Caco-2 (cell line): ENCODE measurements at places on chromosomes 3 and 15. TPM values are rescaled to one million over a fixed set of nuclear protein-coding genes. Genes with fewer than 3 reads are reported as not detected.
A peak's percentile ranks its signal among the peaks of the same experiment; 100 is the strongest.

GRCh38 chr15:34336991-34337556 lies 507 bp downstream of the SLC12A6 start:
- H3K36me3 ChIP-seq: peaks cover 1% of the 10 kb centered on the region; the same call in 1 of the 2 replicates
- H3K4me3 ChIP-seq: peak overlapping the region; percentile 89
- no peaks in the 10 kb centered on the region for H3K4me1 ChIP-seq
- no peaks in the 10 kb centered on the region for H3K27me3 ChIP-seq
- no peak for DNase-seq

- no peak overlapping the region for H3K4me3 ChIP-seq
- no peak overlapping the region for H3K27ac ChIP-seq
- H3K4me1 ChIP-seq: no peaks in the 10 kb centered on the region
- no peak for DNase-seq
Measured at GRCh38 chr15:73231661-73232419, 136.9 kb downstream of the HCN4 start.

GRCh38 chr3:112530573-112530972 lies 31.2 kb downstream of the ATG3 start:
- H3K36me3 ChIP-seq: peaks cover 1% of the 10 kb centered on the region; the same call in 1 of the 2 replicates
- no peaks in the 10 kb centered on the region for H3K4me1 ChIP-seq
- H3K27me3 ChIP-seq: no peaks in the 10 kb centered on the region
- DNase-seq: no peak

- no peak overlapping the region for H3K27ac ChIP-seq
- no peak for DNase-seq
- H3K4me1 ChIP-seq: no peaks in the 10 kb centered on the region
- H3K36me3 ChIP-seq: no peaks in the 10 kb centered on the region
- no peaks in the 10 kb centered on the region for H3K27me3 ChIP-seq
Measured at GRCh38 chr3:66830301-66830700, 167.8 kb upstream of the KBTBD8 start.

DNA sequence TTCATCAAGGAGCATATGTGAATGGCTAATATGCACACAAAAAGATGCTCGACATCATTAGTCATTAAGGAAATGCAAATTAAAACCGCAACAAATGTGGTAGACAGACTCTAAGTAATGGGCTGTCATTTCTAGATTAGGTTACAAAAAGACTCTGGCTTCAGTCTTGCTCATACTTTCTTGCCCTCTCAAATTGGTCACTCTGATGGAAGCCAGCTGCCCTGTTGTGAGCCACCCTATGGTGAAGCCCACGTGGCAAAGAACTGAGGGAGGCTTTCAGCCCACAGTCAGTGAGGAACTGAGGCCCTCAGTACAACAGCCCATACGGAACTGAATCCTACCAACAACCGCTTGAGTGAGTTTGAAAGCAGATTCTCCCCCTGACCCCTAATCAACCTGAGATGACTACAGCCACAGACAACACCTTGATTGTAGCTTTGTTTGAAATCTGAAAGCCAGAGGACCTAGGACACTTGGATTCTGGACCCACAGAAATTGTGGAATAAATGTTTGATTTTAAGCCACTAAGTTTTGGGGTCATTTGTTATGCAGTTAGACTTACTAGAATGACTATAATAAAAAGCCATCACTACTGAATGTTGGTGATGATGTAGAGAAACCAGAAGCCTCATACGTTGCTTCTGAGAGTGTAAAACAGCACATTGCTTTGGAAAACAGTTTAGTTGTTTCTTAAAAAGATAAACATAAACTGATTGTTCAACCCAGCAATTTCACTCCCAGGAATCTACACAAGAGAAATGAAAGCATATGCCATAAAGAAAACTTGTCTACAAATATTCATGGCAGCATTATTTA lies 45.7 kb downstream of the EHHADH start:
- DNase-seq: no peak
- no peak overlapping the region for H3K27ac ChIP-seq
- H3K4me3 ChIP-seq: no peak overlapping the region
- H3K36me3 ChIP-seq: no peaks in the 10 kb centered on the region; the same call in none of the 2 replicates
- H3K4me1 ChIP-seq: no peaks in the 10 kb centered on the region
- H3K27me3 ChIP-seq: no peaks in the 10 kb centered on the region

GRCh38 chr15:52463638-52464037 lies 65.0 kb downstream of the MYO5A start:
- no peak overlapping the region for H3K27ac ChIP-seq
- H3K4me1 ChIP-seq: no peaks in the 10 kb centered on the region
- H3K4me3 ChIP-seq: no peak overlapping the region
- H3K36me3 ChIP-seq: no peaks in the 10 kb centered on the region
- no peaks in the 10 kb centered on the region for H3K27me3 ChIP-seq
- DNase-seq: no peak

GRCh38 chr15:60751985-60752952 lies 273.3 kb upstream of the ICE2 start:
- no peaks in the 10 kb centered on the region for H3K27me3 ChIP-seq
- no peaks in the 10 kb centered on the region for H3K36me3 ChIP-seq
- no peak overlapping the region for H3K27ac ChIP-seq
- peaks cover 8% of the 10 kb centered on the region for H3K4me1 ChIP-seq
- H3K4me3 ChIP-seq: no peak overlapping the region
- no peak for DNase-seq

DNA sequence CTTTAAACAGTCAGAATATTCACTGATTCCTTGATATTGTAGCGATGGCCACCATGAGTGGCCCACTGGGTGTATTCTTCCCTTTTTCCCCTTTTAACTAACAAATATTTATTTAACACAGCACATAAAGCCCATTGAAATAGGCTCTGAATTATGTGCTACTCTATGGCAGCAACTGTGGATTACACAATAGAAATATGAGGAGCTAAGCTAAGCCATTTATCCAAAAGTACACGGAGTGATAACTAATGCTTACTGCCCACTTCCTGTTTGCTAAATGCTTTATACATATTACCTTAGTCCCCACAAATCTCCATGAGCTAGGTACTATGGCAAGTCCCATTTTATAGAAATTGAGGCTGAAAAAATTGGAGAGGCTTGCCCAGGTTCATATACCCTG lies 17.9 kb downstream of the ILDR1 start:
- H3K4me3 ChIP-seq: no peak overlapping the region
- DNase-seq: no peak
- H3K36me3 ChIP-seq: no peaks in the 10 kb centered on the region
- H3K4me1 ChIP-seq: peaks cover 14% of the 10 kb centered on the region

GRCh38 chr15:39393575-39394335 lies 187.1 kb upstream of the THBS1 start:
- H3K27me3 ChIP-seq: no peaks in the 10 kb centered on the region
- H3K4me1 ChIP-seq: peaks cover 35% of the 10 kb centered on the region
- no peak overlapping the region for H3K4me3 ChIP-seq
- DNase-seq: peak; percentile 66
- peak overlapping the region; percentile 86 for H3K27ac ChIP-seq

- no peaks in the 10 kb centered on the region for H3K27me3 ChIP-seq
- no peaks in the 10 kb centered on the region for H3K4me1 ChIP-seq
- H3K4me3 ChIP-seq: no peak overlapping the region
Measured at GRCh38 chr3:179743913-179744312, 91.1 kb downstream of the USP13 start.

- H3K27ac ChIP-seq: no peak overlapping the region
- no peak for DNase-seq
- no peaks in the 10 kb centered on the region for H3K27me3 ChIP-seq
- no peak overlapping the region for H3K4me3 ChIP-seq
- H3K4me1 ChIP-seq: peaks cover 8% of the 10 kb centered on the region; the same call in 1 of the 2 replicates
Measured at GRCh38 chr15:39587731-39588530, 7.1 kb downstream of the THBS1 start.

GRCh38 chr3:63413523-63413922 lies 135.4 kb downstream of the SYNPR start:
- H3K4me1 ChIP-seq: no peaks in the 10 kb centered on the region
- no peak overlapping the region for H3K4me3 ChIP-seq
- no peak overlapping the region for H3K27ac ChIP-seq
- no peaks in the 10 kb centered on the region for H3K27me3 ChIP-seq

- no peaks in the 10 kb centered on the region for H3K36me3 ChIP-seq
- no peaks in the 10 kb centered on the region for H3K27me3 ChIP-seq
- no peak overlapping the region for H3K27ac ChIP-seq
- DNase-seq: peak; percentile 3
Measured at GRCh38 chr3:132255041-132255745, 62.0 kb upstream of the ACP3 start.

GRCh38 chr3:121619691-121620090 lies 26.5 kb downstream of the FBXO40 start:
- no peaks in the 10 kb centered on the region for H3K4me1 ChIP-seq
- H3K27ac ChIP-seq: no peak overlapping the region
- H3K36me3 ChIP-seq: no peaks in the 10 kb centered on the region
- H3K27me3 ChIP-seq: no peaks in the 10 kb centered on the region; the same call in 1 of the 2 replicates

The ZPLD1 gene
- total RNA-seq: not detected in 2 replicates

The FEM1B gene
- total RNA-seq: 33.5 and 41.0 TPM in 2 replicates

The SST gene
- not detected in 2 replicates for total RNA-seq

The ADGRG7 gene
- total RNA-seq: 2.9 and 4.2 TPM in 2 replicates
